ENCODE measurements at places on chromosomes 4 and X.

DNA sequence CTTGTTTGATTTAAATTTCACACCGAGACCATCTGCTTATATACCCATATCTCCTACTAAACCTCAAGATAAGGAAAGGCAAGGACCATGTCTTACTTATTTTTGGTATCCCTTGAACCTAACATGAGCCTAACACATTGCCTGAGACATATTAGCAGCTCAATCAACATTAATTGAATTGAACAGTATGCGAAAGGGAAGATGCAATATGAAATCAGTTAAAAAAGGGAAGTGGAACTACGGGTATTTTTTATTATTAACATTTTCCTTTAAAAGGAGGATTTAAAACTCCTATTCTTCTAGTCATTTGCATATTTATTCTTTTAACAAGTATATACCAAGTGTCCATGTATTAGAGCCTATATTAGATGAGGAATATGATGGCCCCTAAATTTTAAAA is 197.0 kb downstream of the CAMK2D start:
- no peak for DNase-seq

DNA sequence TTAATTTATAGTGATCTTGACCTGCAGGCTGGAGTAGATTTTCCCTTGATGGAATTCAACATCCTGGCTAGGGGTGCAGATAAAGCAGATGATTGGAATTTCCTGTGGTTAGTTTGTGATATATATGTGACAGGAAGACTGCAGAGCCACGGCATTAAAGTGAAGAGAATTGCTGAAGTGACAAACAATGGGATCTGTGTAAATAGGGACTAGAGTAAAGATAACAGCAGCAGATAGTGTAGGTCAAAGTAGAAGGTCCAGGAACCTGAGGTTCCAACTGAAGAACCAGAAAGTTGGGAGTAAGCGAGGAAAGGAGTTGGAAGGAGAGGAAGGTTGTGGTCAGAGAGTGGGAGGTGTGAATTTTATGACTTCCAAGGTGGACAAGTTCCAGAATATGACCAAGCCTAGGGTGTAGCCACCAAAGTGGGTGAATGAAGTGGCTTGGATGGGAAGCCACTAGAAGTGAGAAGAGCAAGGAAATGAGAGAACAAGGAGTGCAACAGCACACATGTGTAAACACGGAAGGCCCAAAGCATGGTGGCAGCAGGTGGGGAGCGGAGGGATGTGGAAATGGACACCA is 325.0 kb downstream of the RAB28 start:
- no peak for DNase-seq

- no peak for DNase-seq
Measured at GRCh38 chr4:38129460-38130227, 169.4 kb downstream of the PTTG2 start.

GRCh38 chrX:56733459-56734046 is 4.5 kb downstream of the NBDY start:
- peak; percentile 74 for DNase-seq

DNA sequence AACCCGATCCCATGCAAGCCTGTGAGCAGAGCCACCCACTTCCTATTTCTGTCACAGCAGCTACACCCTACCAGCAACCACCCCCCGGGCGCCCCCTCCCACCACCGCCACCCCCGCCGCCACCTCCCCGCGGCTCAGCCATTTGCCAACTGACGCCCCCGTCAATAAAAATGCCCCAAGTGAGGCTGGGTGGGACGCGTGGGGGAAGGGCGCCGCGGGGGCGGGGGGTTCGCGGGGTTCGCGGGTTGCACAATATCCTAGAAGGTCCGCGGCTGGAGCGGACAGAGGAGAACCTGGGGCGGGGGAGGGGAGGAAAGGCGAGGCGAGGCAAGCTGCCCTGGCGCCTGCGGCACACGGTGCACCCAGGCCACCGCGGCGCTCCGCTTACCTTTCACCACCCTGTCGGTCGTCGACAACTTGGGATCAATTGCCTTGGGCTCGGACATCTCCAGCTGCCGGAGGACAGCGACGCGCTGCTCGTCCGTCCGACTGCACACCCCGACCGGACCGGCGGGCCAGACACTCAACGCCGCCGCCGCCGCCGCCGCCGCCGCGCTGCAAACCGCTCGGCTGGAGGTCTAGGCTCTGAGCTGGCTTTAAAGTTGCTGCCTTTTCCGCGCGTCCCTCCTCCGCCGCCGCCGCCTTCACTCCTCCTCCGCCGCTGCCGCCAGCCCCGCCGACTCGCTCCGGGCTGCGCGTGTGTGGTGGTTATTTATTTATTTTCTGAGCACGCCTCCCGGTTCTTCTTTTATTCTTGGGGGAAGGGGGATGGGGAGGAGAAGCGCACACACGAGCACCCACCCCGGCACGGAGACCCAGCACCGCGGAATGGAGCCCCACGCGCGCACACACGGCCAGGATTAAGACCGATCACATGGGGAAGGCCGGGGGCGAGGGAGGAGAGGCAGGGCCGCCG is 717 bp downstream of the PPP3CA start:
- DNase-seq: peak; percentile 50

GRCh38 chrX:151396042-151396824 is 773 bp upstream of the VMA21 start:
- DNase-seq: peak; percentile 43

DNA sequence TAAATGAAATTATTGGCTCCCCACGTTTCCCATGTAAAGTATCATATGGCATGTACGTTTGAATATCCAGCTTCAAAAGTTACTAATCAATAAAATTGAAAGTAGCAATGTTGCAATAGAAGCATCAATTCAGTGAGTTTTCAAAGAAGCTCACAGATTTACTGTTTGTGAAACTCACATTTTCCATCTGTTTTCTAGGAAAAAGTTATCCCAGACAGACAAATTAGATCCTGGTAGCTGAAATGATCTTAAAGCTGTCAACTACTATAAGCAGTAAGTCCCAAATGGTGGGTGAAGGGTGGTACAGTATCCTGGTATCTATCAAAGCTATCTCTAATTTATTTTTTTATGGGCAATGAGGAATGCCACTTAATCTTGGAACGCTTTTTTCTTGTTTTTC is 60.7 kb upstream of the MXRA5 start:
- no peak for DNase-seq

- DNase-seq: no peak
Measured at GRCh38 chr4:56627985-56628384, 53.1 kb downstream of the HOPX start.

DNA sequence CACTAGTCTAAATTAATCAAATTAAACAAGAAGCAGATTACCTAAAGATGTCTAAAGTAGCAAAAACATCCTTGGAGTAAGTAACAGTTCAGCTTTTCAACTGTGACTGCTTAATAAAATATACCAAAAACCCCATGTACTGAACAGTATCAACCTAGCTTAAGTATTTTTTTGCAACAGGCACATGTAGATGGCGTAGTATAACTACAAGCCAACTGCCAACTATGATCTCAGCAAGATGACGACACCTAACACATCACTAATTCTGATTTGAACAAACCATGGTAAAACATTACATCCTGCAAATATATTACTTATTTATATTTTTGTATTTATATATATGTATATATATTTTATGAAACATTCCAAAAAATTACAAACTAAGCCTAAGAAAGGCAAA is 24.5 kb downstream of the DHX15 start:
- no peak for DNase-seq

DNA sequence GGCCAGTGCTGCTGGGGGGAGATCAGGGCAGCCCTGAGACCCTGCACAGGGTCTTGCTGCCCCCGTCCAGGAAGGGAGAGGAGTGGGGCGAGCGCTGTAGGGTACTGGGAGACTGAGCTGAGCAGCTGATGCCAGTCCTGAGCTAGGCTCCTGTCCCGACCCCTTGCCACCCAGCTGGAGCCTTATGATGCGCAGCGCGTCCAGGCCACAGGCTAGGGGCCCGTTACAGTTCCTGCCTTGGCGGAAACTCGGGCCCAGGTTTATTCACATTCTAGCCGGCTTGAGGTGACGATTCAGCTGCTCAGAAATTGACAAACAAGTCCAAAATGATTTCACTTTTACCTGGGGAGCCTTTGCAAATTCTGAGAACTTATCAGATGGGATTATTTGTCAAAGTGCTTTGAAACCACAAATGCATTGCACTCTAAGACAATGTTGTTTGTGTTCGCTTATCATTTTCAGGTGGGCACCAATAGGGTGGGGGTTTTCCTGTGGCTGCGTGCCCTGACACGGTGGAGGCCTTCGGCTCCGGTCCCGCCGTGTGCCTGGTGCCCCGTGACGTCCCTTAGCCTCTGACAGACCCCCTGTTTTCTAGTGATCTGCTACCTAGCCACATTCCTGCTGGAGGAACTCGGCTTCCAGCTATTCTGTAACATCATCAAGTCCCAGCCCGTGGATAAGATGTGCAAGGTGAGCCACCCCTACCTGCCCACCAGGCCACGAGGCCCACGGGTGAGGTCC is 18.9 kb downstream of the CFAP99 start:
- no peak for DNase-seq

- no peak for DNase-seq
Measured at GRCh38 chr4:42488114-42488513, 90.8 kb downstream of the SHISA3 start.

- no peak for DNase-seq
Measured at GRCh38 chr4:152050106-152050505, 289.3 kb upstream of the GATB start.

- DNase-seq: no peak
Measured at GRCh38 chr4:153241295-153241694, 37.1 kb downstream of the TRIM2 start.

DNA sequence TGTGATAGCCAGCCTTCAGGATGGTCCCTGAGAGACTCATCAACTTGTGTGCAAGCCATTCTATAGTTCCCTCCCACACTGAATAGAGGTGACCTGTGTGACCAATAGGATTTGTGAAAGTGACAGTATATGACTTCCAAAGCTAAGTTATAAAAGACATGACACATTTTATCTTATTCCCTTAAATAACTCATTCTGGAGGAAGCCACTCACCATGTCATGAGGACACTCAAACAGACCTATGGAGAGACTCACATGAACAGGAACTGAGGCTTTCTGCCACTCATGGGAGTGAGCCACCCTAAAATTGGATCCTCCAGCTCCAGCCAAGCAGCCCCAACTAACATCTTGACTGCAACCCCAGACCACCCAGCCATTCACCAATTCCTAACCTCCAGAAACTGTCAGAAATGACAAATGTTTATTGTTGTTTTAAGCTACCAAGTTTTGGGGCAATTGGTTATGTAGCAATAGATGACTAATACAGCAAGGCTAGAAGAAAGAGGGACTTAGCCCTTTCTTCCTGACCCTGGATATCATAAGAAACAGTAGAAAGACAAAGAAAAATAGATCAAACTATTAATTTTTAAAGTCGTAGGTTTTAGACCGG is 9.0 kb upstream of the CHIC2 start:
- DNase-seq: no peak

- DNase-seq: no peak
Measured at GRCh38 chr4:102402223-102402622, 56.9 kb upstream of the SLC39A8 start.

DNA sequence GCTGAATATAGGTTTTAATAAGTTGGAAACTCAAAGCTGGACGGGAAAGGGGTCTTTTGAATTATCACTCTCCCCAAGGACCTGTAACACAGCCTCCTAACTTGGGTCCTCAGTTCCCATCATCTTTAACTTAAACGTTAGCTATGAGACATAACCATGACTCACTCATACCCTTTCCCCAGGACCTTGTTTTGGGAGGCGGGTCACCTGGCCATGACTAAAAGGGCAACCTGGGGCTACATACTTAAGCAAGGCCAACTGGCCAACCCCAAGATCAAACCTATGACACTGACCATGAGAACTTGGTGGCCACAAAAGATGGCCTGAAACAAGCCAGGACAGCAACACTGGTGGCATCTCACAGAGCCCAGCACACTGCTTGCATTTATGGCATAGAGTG is 89.0 kb downstream of the SH3KBP1 start:
- DNase-seq: peak; percentile 53

GRCh38 chr4:5863461-5864113 is 29.3 kb downstream of the CRMP1 start:
- peak; percentile 76 for DNase-seq

GRCh38 chr4:129821073-129821472 is 725.1 kb downstream of the C4orf33 start:
- DNase-seq: no peak

GRCh38 chr4:31803526-31804195 is 1083.5 kb downstream of the PCDH7 start:
- no peak for DNase-seq
